ENCODE measurements at places on chromosomes 2 and 18.
A peak's percentile ranks its signal among the peaks of the same experiment; 100 is the strongest.

GRCh38 chr2:82539280-82539621 lies 1919.8 kb downstream of the SUCLG1 start:
- no peak for DNase-seq

- no peak for DNase-seq
These were observed 154.5 kb downstream of the ZFP36L2 start for GRCh38 chr2:43071599-43072550.

GRCh38 chr2:207167099-207167923 lies 1.6 kb upstream of the KLF7 start:
- no peak for DNase-seq

- DNase-seq = peak; percentile 29
These were observed 50.6 kb downstream of the RAPH1 start for GRCh38 chr2:203484266-203485112.

DNA sequence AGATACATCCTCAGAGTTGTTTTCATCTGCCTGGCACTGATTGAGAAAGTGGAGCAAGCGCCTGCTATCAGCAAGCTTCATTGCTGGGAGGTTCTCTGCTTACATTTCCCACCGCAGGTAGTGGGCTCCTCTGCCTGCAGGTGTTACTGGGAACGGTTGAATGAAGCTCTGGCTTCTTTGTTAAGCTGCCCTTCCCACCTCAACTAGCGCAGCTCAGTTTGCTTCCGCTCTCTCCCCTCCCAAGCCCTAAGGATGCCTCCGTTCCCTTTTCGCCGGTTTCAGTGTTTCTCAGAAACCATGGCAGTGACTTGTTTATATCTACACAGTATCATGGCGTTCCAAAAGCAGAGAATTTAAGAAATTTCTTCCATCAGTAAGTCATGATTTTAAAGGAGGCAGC lies 72.2 kb upstream of the B3GNT7 start:
- no peak for DNase-seq

DNA sequence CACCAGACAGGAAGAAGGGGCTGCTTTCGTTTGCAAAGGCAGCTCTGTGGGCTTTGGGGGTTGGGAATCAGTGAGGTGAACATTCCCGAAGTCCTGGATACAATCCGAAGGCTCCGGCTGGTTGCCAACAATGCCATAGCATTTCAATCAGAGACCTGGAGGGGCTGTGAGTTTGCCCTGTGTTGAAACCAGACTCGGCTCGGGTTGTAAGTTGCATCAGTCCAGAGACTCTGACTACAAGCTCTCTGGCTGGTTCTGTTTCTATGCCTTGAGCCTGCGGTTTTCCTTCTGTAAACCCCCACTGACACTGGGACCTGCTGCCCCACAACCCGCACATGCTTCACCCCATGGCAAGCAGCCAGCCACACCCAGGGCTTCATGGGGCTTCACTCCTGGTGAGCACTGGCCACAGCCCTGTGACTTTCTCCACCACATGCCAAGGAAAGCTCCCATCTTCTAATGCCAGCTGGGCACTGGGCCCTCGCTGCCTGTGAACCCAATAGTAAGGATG lies 85.7 kb upstream of the ODC1 start:
- no peak for DNase-seq

GRCh38 chr18:37426586-37426985 lies 139.0 kb downstream of the CELF4 start:
- DNase-seq = no peak

- DNase-seq = no peak
These were observed 272.3 kb upstream of the EPHA4 start for GRCh38 chr2:221844212-221845020.

DNA sequence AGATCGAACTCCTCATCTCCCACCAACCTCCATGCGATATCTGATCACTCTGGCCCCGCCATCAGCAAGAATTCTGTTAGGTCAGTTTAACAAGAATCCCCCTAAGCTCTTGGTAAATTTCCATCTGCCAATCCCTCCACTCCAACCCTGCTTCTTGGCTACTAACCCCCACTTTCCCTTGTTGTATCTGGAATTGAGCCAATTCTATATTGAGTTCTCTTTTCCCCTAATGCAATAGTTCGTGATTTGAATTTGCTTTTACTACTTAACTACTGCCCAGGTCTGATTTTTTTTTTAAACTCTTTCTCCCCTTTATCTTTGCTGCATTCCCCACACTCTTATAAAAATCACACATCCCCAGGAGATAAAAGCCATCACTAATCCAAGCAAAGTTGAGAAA lies 159.3 kb upstream of the STK17B start:
- DNase-seq = no peak

DNA sequence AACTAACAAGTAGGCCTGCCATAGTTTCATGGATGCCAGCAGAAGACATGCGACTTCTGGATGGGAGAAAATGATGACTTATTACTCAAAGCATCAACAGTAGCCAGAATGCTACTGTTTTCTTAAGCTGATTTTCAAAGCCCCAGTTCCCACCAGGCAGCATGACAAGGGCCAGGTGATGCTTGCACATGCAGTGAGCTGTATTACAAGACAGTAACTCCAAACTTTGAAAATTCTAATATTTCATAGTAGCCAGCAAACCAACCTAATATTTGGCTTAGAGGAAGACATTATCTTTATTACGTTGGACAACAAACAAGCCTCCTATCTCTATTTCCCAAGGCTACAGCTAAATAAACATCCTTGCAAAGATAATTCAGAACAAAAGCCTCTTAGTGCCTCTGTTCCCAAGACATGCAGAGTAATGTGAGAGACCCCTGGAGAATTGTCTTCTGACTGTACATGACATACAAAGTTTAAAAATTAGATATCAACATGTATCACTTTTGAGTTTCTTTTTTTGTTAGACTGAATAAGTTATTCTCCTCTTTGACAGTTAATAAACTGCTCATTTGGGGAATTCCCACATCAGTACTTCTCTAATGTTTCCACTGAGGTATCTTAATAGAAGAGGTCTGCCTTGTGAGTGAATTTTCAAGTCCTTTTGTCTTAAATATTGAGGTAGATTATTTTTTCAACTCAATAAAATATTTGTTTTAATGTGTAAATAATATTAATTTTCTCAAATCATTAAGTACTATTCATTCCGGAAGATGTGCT lies 367.6 kb upstream of the CWC22 start:
- no peak for DNase-seq

GRCh38 chr2:202780514-202781021 lies 91.0 kb downstream of the ICA1L start:
- no peak for DNase-seq

GRCh38 chr18:34322365-34323289 lies 97.9 kb upstream of the NOL4 start:
- no peak for DNase-seq

GRCh38 chr2:149360106-149360505 lies 29.7 kb downstream of the LYPD6 start:
- DNase-seq = no peak

GRCh38 chr2:215931256-215931903 lies 82.0 kb downstream of the MREG start:
- peak; percentile 36 for DNase-seq

DNA sequence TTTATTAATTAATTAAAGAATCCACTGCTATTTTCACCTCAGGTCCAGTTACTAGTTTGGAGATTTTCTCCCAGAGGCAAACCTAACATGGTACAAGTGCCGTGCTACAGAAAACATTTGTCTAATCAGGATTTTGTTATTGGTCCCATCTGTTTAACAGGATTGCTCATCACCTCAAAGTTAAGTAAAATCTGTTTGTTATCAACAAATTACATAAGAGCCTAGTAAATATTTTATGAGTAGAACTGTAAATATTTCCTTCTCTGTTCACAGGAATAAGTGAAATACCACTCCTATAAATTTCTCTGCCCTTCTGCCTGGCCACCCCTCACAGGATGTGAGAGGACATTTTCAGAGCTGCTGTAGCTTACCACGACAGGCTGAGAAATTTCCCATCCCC lies 200.2 kb downstream of the RAD51AP2 start:
- no peak for DNase-seq

DNA sequence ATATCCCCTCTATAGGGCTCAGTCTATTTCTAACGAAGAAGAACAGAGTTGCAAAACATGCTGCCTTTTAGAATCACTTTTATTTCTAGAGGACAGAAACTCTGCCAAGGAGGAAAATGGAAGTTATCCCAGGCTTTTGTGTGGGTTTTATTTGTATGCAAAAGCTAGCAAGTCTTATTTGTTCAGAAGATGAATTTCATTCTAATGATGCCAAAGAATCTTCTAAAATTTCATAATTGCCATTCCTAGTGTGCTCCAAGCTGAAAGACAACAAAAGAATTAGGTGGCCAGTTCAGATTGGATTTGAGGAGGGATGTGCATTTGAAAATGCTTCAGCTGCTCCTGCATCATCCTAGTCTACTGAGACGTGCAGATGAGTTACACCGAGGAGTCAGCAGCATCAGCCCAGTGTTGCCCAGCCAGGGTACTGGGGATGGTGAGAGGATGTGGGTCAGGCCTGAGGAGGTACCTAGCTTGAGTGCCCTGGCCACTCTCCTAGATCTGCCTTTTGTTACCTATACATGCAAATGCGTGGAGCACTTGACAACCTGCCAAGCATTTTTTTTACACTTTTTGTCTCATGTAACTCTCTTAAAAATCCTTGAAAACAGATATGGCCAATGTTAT lies 80.1 kb downstream of the KCNS3 start:
- no peak for DNase-seq

DNA sequence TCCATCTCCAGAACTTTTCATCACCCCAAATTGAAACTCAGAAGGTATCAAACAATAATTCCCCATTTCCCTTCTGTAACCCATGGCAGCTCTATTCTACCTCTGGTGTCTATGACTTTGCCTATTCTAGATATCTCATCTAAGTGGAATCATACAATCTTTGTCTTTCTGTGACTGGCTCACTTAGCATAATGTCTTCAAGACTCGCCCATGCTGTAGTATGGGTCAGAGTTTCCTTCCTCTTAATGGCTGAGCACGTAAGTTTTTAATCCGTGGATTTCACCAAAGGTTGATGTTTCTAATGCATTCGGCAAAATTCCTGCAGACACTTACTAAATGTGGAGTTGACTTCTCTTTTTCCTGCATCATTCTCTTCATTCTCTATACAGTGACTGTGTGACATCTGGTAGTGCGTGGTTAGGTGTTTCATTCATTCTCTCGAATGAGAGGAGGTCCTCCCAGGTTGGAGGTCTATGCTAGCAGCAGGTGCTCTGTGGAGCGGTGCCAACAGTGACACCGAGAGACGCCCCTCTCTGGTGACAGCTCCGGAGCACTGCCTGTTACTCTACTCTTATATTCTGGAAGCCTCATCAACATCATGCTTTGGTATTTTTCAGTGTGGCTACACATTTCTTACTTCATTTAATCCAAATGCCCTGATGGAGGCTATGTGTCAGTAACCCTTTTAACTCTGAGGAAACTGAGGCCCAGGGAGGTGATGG lies 50.1 kb downstream of the ATOH8 start:
- no peak for DNase-seq

DNA sequence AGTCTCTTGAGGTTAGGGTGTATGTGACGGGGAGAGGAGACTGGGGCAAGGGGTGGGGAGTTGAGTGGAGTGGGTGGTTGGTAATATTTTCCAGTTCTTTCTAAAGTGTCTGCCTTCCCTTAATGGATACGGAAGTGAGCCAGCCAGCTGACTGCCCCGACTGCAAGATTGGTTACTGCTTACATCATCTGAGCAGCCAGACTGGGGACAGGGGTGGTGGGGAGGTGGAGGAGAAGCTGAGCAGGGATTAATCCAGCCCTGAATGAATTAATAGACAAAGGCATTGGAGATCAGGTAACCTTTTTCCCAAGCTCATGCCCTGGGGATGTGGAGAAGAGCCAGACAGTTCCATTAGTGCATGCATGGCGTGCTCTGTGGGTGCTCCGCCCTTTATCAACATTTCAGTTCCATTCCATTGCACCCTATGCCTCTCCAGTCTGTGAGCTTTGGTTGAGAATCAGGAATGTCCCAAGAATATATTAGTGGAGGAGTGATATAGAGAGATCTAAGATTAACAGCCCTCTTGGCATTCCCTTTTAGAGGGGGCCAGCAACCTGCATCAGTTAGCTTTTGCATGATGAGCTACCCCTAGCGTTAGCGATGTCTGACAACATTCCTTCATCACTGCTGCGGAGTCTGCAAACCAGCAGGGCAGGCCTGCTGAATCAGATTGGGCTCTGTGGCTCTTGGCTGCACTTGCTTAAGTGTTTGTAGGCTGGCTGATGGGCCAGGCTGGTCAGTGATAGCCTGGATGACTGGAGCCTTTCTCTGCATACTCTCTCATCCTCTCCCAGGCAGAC lies 67.4 kb downstream of the TNP1 start:
- no peak for DNase-seq

DNA sequence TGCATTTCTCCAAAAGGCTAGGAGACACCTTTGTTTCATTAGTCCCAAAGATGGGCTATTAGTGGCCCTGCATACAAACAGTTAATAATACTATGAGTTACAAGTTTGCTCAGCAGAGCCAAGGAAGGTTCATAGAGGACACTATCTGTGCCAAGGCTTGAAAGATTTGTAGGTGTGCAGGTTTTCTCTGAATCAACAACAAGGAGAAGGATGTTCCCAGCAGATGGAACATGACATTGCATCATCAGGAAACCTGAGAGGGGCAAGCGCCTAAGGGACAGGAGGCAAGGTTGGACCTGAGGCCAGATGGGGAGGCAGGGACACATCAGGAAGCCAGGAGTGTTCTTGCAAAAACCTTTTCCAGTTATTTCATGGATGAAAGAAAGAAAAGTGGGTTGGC lies 35.4 kb upstream of the STK17B start:
- DNase-seq = no peak

DNA sequence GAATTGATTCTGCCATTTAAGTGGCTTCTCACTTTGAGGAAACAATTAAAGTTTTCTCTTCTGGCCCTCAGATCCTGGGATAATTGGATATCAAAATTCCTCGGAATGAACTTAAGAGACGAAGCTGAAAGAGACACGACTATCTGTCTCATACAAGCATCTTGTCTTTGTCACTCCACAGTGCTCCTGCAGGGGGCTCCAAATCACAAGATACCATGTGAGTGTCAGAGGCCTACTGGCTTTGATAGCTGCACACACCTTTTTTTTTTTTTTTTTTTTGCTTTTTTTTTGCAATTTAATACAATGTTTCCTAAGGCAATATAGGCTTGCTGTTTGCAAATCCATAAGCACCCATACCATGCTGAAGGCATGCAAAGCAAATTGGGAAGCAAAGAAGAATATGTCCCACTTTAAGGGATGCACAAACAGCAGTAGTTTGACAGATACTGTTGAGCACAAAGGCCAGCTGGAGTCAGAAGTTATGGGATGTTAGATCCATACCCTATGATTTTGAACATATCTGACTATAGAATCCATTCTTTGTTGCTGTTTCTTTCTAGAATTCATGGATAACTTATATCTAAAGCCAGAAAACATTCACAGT lies 109.0 kb upstream of the CBLN2 start:
- DNase-seq = peak; percentile 22

DNA sequence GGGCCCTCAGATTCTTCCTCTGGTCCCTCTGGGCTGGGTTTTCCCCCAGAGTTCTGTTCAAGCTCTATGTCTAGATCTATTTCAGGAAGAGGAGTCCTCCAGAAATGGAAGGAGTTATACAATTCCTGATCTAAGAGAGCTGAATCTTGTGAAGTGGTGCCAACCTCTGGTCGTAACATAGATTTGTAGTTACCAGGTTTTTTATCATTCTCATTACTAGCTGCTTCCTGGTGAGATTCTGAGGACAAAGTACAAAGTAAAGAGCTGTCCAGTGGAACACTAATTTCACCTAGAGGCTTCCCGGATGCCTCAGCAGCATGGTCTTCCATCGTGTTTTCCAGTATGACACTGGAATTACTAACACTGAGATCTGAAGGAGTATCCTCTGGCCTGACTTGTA lies 44.1 kb downstream of the PPP4R1 start:
- no peak for DNase-seq
